Endothelial cell (in vitro differentiated cells): ENCODE measurements at places on chromosomes 4 and X.

GRCh38 chr4:26204911-26205370 is 115.9 kb upstream of the RBPJ start:
- no peak for DNase-seq

GRCh38 chr4:174581901-174582300 is 59.6 kb upstream of the HPGD start:
- DNase-seq: no peak

DNA sequence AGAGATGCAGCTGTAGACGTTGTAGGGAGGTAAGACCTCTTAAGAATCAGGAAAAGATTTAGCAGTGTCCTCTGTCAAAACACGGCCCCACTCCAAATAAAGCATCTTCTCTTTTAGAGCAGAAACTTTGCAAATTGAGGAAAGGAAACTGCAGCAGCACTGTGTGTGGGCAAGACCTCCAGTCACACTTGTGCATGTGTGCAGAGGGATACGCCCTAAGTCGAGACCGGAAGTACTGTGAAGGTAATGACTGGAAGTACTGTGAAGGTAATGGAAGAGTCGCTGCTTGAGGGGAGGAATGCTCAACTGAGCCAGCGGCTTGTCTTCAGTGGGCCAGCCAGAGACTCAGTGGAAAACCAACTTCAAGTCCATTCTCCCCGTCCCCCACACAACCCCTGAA is 46.5 kb downstream of the EGF start:
- DNase-seq: no peak

DNA sequence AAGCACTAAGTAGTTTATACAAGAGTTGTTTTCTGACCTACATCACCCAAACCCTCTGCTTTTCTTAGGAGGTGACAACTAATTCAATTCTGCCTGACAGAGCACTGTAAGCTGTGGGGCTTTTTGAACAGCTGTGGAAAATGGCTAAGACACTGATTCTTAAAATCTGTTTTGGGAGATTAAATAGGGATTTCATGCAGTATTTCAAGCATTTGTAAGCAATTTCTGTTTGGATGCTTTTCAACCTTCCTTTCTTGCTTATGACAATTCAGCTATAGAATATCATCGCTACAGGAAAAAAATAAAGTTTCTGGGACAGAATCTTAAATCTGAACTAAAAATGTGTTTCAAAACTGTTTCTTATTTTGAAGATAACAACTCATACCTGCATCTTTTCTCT is 459.5 kb downstream of the RAPGEF2 start:
- DNase-seq: no peak

DNA sequence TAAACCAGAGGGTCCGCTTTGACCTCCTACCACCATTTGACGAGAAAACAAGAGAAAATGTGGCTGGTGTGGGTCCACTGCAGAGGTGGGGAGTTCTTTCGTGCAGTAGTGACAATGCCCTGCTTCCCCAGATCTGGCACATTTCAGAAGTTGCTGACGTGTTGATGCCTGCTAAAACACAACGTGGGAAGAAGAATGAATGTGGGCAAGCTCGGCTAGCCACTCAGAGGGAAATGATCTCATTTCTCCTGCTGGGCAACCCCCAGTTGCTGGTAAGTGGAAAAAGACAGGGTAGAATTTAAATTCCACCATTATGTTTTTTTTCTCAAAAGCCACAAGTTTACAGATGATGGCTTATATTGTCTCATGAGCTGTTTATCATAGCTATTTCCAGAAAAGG is 77.9 kb downstream of the LUZP4 start:
- DNase-seq: no peak

DNA sequence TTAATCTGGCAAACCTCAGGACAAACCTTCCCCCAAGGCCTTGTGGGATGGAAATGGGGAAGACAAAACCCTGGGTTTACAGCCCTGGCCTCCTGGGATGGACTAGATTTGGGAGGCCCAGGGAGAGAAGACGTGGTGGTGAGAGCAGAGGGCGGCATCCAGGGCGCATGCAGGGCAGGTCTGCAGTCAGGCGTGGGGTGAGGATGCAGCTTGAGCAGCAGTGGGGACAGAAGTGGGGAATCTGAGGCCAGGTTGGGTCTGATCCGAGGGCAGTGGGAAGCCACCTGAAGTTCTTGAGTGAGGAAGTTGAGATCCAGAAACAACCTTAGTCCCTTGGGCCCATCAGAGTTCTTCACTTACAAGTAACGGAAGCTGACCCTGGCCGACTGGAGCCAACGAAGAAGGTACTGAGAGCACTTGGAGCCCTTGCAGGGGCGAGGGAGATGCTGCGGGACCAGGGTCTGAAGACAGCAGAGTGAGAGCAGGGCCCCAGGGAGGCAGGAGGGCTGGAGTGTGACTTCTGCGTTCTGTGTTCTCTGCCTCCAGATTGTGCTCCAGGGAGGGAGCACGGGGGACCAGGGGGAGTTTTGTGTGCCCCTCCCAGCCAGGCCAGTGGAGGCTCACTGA is 42.0 kb upstream of the GPR78 start:
- no peak for DNase-seq

DNA sequence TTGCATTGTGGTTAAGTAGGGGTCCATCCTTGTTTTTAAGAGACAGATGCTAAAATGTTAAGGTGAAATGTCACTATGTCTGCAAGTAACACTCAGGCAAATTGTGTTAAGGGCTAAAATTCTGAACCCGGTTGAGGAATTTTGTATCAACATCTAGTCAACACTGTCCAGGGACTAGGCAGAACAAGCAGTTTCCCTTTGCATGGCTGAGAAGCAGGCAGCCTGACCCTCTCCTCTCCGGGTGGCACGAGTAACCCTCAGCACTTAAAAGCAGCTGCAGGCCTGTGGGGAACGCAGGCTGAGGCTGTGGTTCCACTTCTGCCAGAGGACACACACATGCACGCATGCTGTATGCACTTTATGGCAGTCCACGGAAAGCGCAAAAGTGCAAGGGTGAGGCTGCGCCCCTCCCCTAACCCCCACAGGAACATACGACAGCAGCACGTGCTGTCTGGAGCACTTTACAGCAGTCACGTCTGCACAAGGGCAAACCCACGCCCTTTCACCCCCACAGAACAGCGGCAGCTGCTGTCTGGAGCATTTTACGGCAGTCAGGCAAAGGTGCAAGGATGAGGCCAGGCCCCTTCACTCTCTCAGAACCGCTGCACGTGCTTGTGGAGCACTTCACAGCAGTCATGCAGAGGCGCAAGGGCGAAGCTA is 619 bp upstream of the MPC1L start:
- DNase-seq: no peak

GRCh38 chr4:52098618-52099017 is 47.5 kb downstream of the SPATA18 start:
- DNase-seq: no peak

GRCh38 chr4:48635980-48636379 is 144.1 kb downstream of the FRYL start:
- no peak for DNase-seq

GRCh38 chr4:122716825-122717448 is 15.6 kb upstream of the BBS12 start:
- peak; percentile 72 for DNase-seq

DNA sequence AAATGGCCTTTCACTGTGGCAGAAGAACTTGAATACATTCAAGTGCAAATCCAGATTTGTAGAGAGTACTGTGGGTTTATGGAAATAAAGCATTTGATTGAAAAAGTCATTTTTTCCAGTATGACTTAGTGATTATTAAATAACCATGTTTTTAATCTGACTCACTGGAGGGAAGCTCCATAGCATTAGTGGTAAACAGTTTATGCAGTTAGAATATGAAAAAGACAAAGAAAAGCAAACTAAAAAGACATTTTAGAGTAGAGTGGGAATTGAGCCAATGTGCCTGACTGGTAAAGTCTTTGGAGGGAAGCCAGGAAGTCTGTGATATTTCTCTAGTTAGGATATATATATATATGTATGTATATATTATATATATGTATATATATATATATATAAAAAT is 53.4 kb downstream of the FAT4 start:
- DNase-seq: no peak

GRCh38 chr4:185513489-185514181 is 21.7 kb downstream of the PDLIM3 start:
- DNase-seq: peak; percentile 9

DNA sequence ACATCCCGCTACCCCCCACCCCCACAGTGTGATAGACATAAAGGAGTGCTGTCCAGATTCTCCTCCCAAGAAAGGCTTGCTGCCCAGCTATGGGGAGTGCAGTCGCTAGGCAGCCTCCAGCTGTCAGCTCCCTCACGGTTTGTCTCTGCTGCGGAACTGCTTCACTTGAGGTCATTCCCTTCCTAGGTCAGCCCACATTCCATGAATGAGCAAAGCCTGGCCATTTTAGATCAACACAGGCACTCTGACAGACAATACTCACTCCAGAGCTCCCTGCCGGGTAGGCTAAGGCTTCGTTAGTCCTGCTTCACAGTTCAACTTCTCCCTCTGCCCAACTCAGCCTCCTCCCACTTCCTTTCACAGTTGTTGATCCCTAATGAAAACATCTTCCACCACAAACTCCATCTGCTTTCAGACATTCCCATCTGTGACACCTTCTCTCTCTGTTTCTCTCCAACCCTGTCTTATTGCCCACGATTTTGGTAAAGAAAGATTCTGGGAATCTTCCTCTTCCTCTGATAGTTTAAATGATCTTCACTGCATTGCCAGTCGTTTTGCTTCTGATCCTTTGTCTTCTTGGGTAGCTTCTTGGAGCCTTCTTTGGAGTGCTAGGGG is 318.9 kb upstream of the F9 start:
- DNase-seq: peak; percentile 8

- DNase-seq: no peak
Measured at GRCh38 chrX:68708503-68709290, 61.2 kb downstream of the STARD8 start.

- no peak for DNase-seq
Measured at GRCh38 chrX:22325096-22325495, 52.4 kb downstream of the CBLL2 start.

GRCh38 chr4:98377559-98377958 is 116.4 kb downstream of the RAP1GDS1 start:
- no peak for DNase-seq

- DNase-seq: no peak
Measured at GRCh38 chr4:7893539-7893938, 46.1 kb downstream of the AFAP1 start.

DNA sequence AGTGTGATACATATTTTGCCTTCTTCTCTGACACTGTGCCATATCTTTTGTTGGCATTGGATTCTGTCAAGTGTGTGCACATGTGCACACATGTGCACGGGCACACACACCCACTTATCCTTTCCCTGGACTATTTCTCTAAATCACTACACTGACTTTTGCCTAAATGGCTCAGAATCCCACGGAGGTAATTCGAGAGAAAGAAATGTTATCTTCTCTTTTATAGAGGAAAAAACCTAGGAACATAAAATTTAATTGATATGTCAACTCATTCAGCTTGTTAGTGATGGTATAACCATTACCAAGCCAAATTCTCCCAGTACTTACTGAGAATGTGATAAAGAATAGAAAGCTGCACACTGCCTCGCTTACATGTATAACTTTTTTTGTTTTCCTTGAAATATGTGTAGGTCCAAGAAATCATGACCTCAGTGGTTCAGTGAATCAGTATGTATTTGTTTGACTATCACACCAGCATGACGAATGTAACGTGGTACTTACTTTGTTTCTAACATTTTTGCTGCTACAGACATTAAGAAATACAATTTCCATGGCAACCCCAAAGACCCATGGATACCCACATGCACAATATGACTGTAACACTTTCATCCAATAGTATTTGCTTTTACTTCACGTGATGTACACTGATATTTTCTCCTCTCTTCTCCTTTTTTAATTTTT is 163.0 kb downstream of the PCDH7 start:
- no peak for DNase-seq

GRCh38 chr4:3879681-3880614 is 113.8 kb downstream of the ADRA2C start:
- no peak for DNase-seq

DNA sequence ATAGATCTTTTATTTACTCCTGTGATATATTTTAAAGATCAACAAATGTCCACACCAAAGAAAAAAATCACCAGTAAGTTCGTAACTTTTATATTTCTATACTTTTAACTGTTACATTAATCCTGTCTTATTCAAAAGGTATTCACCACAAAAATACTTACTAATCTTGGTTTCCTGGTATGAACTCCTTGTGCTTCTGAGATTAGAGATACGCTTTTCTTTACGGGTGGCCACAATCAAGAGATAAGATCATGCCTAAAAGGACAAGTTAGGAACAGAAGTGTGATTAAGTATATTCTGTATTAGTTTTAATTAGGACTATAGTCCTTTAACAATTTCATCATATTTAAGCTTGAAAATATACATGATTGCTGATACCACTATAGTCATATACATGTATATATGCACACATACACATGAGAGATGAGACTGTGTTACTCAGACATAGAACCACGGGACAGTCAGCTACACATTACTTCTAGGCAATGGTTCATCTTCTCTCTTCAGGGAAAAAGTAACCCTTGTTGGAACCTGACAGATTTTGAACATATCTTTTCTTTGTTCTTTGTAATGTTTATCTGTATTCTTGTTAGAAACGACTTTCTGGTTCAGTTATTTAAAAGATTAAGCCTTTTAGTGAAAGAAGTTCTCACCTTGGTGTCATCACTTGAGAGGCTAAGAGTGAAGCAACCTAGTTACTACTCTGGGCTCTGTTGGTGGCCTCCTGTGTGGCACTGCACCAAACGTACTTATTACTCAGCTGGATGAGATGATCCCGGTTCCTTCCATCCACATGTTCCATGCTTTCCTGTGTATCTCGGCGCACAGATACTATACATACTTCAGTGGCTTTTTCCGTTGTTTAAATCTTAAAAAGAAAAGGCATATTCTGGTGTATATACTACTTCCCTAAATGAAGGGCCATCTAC is 146.1 kb downstream of the CBR4 start:
- no peak for DNase-seq

DNA sequence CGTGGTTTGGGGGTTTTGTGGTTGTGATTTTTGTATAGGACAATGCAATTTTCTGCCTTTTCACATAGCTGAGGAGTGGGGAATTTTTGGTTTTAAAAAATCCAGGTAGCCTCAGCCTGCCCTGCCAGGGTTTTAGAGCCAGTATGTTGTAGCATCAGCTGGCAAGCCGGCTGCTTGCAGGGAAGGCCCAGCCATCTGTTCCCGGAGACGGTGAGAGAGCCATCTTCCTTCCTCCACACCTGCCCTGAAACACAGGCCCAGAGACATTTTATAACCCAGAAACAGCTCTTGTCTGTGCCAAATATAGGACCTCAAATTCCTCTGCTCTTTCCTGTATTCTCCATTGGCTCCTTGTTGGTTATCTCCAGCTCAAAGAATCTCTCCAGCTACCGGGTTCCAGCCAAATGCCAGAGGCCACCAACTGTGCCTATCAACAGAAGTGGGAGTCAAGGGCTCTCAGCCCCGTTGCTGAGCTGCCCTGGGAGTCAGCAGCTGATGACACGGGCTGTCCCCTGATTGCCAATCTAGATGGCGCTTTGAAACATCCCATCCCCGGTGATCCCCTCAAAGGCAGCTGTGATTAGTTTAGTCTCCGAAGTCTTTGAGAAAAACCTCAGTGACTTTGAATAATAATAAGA is 595.2 kb downstream of the MID1IP1 start:
- no peak for DNase-seq
